ENCODE measurements at places on chromosomes 2 and 18. TPM values are rescaled to one million over a fixed set of nuclear protein-coding genes. Genes with fewer than 3 reads are reported as not detected.

The PTPRN gene
- 0.31 TPM for total RNA-seq

The FAP gene
- not detected for total RNA-seq

The LYPD1 gene
- 0.86 TPM for total RNA-seq

The IKZF2 gene
- total RNA-seq = 1.1 TPM

The GALNT5 gene
- not detected for total RNA-seq

- H3K27me3 ChIP-seq = no peaks in the 10 kb centered on the region
- H3K4me1 ChIP-seq = no peaks in the 10 kb centered on the region
- no peak overlapping the region for H3K27ac ChIP-seq
- no peak overlapping the region for H3K4me3 ChIP-seq
- no peak for DNase-seq
- no peaks in the 10 kb centered on the region for H3K36me3 ChIP-seq
Observed at GRCh38 chr18:48542513-48543181, 3.8 kb downstream of the CTIF start.

- no peak overlapping the region for H3K4me3 ChIP-seq
- H3K27ac ChIP-seq = no peak overlapping the region
- no peak for DNase-seq
- no peaks in the 10 kb centered on the region for H3K36me3 ChIP-seq
Observed at GRCh38 chr18:37275237-37275741, 290.3 kb downstream of the CELF4 start.

GRCh38 chr2:227461811-227462461, 10.0 kb upstream of the AGFG1 start:
- no peaks in the 10 kb centered on the region for H3K36me3 ChIP-seq
- no peaks in the 10 kb centered on the region for H3K27me3 ChIP-seq
- no peak overlapping the region for H3K27ac ChIP-seq
- no peak overlapping the region for H3K4me3 ChIP-seq
- DNase-seq = no peak
- H3K4me1 ChIP-seq = peaks cover 14% of the 10 kb centered on the region

DNA sequence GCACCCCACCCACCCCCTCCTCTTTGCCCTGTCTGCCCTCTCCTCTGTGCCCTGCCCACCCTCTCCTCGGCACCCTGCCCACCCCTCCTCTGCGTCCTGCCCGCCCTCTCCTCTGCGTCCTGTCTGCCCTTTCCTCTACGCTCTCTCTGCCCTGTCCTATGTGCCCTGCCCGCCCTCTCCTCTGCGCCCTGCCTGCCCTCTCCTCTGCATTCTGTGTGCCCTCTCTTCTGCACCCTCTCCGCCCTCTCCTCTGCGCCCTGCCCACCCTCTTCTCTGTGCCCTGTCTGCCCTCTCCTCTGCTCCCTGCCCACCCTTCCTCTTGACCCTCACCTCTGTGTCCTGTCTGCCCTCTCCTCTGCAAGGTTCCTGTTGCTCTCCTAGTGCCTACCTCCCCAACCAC, 233.6 kb downstream of the SMAD2 start:
- no peaks in the 10 kb centered on the region for H3K36me3 ChIP-seq
- no peak overlapping the region for H3K27ac ChIP-seq
- no peak overlapping the region for H3K4me3 ChIP-seq
- DNase-seq = no peak

Data from right lobe of liver (tissue), 6 donors.